ENCODE measurements at places on chromosomes 6 and 20.
A peak's percentile ranks its signal among the peaks of the same experiment; 100 is the strongest.

DNA sequence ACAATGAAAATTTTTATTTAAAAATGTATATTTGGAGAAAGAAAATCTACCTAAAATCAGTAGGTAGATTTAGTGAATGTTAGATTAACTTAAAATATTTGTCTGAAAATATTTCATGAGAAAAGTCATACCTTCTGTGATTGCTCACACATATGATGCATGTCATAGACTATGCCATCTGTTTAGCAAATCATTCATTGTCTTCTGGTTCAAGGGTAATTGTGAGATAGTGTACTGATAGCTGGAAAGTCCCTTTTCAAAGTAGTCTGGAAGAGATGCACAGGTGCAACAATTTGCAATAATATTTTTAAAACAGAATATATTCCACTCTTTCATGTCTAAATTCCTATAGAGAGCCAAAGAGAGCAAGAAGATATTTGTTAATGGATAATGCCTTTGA lies 21.0 kb upstream of the RNF217 start:
- no peak for DNase-seq

DNA sequence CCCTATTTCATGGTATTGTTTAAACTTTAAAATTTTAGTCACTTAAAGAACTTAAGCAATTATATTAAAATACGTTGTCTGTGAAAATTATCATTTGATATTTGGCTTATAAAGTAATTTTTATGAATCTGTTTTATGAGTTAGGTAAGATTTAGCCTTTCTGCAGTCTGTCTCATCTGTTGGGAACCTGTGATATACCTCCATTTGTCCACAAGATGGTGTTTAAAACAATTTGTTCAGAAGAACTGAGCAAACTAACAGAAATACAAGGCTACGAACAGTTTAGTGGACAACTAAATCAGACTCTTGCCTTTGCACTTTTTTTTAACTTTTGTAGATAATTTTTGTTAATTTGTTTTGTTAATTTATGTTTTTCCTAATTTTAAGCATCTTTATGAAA lies 92.4 kb downstream of the COL9A1 start:
- DNase-seq: no peak

GRCh38 chr6:105587349-105588122 lies 184.7 kb upstream of the PREP start:
- no peak for DNase-seq

DNA sequence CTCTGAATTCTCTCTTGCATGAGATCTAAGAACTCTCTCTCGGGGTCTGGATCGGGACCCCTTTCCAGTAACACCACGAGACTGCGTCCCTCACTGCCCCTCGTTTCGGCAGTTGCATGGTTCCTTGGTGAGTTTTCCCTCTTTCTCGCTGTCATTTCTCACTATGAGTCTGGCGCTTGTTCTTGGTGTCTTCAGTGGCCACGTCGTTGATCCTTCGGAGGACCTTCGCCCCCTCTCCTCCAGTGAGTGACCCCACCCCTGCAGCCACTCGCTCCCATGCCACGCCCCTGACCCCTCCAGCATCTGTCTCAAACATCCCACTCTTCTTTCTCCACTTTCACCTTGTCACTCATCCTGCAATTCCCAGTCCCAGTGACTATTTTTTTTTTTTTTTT lies 23.0 kb downstream of the SYNJ2 start:
- DNase-seq: no peak

- no peak for DNase-seq
Measured at GRCh38 chr6:167079853-167080297, 43.0 kb upstream of the CCR6 start.

- DNase-seq: peak; percentile 20
Measured at GRCh38 chr20:18056174-18057100, 1.3 kb downstream of the OVOL2 start.

DNA sequence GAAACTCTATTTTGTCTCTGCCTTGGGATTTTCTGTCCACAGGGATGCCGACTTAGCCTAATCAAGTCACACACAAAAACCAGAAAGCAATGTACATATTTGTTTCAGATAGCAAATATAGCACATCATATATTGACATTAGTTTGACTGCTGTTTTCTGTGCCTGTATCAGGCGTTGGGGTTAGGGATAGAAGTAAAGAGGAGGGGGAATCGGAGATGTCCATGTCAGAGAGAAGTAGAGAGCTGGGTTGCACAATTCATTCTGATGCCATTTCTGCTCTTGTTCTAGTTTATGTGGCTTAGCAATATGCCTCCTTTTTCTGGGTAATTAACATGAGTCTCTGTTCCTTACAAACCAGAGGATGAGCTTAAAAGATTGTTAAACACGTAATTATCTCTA lies 14.7 kb upstream of the IPCEF1 start:
- DNase-seq: no peak

- DNase-seq: no peak
Measured at GRCh38 chr6:37556881-37557644, 57.4 kb upstream of the CCDC167 start.

Measured in right hindlimb (tissue), 1 donor.